Inflammatory macrophage (primary cell): ENCODE measurements at places on chromosomes 7 and 10.

- peak; percentile 86 for DNase-seq
Observed at GRCh38 chr10:133308421-133309099, at the start of the genes TUBGCP2 and ZNF511. Gene TUBGCP2, minus strand, starts transcription at chr10:133308872. Its CDS starts 5,931 bp downstream, at chr10:133302941. Gene ZNF511, plus strand, starts transcription at chr10:133308914. Its CDS starts 30 bp downstream, at chr10:133308944.

DNA sequence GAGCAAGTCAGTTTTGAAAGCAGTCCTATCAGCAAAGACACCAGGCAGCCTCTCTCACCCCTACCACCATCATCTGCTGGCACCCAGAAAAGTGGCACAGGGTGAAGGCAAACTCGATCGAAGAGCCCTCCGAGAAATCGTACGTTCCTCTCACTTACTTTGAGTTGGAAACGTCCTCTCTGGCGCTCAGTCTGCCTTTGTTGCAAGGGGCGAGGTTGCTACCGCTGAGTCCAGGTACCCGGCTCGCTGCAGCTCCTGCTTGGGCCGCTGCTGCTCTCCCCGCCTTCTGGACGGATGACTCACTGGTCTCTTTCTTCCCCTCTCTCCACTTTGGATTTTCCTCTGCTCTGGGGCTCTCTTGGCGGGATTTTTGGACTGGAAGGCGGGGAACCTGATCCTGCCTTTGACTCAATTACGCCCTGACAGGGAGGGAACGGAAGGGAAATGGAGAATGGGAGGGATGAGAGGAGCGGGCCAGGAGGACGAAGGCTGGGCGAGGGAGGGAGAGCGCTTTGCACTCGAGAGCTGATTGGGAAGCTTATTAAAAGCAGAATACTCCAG lies at the start of gene PTN:
PTN (minus strand) TSS at position 453 of the 561 bp plus-strand sequence. CDS start 88,760 bp downstream, outside the sequence.
- DNase-seq = no peak

DNA sequence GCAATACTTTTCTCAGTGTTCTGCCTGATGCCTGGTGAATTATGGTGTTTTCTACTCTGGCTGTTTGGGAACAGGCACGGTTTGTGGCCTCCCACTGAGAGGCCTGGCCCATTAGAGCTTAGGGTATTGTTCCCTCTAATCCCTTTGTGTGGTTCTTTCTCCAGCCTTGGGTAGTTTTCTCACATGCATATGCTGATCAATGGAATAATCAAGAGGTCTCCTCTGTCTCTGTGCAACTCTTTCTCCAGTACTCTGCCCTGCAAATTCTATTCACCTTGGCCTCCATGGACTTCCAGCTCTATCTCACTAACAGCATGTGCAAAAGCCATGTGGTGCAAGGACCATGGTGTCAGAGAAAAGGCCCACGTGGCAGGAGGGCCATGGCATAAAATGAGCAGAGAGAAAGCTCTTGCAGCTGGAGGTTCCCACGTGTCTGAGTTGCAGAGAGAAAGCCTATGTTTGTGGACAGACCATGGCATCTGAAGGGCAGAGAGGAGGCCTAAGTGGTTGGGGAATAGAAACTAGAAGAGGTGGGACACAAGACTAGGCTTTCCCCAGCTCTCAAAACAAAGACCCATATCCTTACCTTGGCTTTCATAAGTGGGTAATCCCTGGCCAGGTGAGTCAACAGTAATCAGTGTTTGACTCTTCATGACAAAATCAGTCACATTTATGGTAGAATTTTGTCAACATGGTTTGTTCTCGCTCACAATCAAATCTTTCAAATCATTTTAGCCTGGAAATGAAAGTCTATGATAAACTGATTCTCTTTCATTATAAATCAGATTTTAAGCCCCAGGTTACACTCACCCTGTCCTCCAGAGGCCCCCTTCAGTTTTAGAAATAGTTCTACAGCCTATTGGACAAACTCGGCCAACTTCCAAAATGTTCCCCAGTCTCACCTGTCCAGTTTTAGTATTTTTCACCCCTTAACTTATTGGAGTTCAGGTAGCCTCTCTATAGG lies 17.3 kb downstream of the OPALIN start:
- no peak for DNase-seq

DNA sequence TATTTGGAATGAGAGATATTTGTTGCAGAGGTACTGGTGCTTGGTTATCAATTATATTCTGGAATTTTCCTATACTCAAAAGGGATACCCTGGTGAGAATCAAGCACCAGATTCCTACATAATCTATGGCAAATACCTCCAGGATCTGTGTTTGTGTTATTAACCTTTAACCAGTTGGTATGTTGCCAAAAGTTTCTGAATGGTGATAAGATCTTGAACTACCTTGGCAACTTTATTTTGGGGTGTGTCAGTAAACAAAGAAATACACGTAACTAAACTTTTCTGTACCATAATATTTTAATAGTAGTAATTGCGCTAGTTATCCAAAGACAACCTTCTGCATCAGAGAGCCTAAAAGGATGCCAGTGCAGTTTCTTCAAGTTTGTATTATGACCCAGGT lies 13.4 kb downstream of the SCIN start:
- no peak for DNase-seq

- DNase-seq = no peak
Observed at GRCh38 chr7:94511718-94512117, 2.1 kb downstream of the CASD1 start.

- no peak for DNase-seq
Observed at GRCh38 chr7:87058744-87059524, 520 bp downstream of the ELAPOR2 start.

GRCh38 chr7:66731986-66732385 lies 8.5 kb upstream of the RABGEF1 start:
- no peak for DNase-seq

DNA sequence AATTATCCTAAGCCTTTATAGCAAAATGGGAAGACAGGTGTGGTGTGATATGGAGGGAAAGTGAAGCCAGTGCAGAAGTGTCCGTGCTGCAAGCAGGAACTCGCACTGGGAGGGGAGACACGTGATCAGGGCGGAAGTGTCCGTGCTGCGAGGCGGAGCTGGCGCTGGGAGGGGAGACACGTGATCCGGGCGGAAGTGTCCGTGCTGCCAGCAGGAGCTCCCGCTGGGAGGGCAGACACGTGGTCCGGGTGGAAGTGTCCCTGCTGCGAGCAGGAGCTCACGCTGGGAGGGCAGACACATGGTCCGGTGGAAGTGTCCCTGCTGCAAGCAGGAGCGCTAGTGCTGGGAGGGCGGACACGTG lies 40.5 kb upstream of the PRKAR1B start:
- DNase-seq = no peak

DNA sequence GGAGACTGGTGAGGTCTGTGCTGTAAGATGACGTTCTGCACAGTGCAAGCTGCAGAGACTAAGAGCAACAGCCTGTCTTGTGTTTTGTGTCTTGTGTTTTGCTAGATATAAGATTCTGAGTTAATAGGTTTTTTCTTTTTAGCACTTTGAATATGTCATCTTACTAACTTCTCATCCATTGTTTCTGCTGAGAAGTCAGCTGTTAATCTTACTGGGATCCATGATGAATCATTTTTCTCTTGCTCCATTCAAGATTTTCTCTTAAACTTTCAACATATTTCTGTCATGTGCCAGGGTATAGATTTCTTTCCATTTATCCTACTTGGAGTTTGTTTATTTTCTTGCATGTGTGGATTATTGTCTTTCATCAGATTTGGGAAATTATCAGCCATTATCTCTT lies 290.3 kb downstream of the CELF2 start:
- DNase-seq = no peak

DNA sequence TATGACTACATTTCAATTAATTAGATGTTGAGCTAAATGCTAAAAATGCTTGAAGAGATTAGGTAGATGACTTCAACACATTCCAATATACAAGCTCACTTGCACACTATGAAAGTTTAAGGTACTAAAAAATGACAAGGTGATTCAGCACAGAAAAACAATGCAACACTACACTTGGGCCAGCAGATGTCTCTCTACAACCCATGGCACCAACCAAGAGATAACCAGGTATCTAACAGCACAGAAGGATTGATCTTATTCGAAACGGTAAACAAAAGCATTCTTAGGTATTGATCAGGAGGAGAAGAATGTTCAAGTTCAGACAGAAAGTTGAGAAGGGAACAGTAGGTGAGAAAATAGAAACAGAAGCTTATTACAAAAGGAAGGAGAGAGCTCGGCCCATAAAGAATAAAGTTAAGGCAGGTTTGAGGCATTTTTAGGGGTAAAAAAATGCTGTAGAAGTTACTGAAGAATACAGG lies 248.2 kb upstream of the KLF14 start:
- peak; percentile 14 for DNase-seq

GRCh38 chr7:159032753-159033472 lies 111.8 kb downstream of the VIPR2 start:
- no peak for DNase-seq

DNA sequence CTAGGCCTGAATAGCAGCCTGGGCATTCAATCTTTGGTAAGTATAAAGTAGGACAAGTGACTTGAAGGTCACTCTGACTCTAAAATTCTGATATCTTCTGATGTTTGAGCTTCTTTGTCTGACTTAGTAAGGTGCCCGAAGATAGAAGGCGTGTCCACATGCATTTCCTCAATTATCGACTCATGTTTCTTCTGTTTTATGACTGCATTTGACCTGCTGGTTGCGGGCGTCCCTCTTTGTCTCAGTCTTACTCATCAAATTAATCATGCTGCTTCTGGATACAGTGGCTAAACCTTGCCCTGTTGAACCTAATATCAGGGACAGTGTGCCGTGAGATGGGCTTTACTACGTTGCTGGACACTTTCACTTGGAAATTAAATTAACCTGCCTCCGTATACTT lies 534.1 kb downstream of the SDK1 start:
- DNase-seq = no peak

- no peak for DNase-seq
Observed at GRCh38 chr10:99880080-99880835, 97.8 kb downstream of the ABCC2 start.

GRCh38 chr10:33193057-33193700 lies 141.3 kb downstream of the NRP1 start:
- peak; percentile 71 for DNase-seq

- no peak for DNase-seq
Observed at GRCh38 chr7:33705333-33705833, 200.0 kb upstream of the BMPER start.

DNA sequence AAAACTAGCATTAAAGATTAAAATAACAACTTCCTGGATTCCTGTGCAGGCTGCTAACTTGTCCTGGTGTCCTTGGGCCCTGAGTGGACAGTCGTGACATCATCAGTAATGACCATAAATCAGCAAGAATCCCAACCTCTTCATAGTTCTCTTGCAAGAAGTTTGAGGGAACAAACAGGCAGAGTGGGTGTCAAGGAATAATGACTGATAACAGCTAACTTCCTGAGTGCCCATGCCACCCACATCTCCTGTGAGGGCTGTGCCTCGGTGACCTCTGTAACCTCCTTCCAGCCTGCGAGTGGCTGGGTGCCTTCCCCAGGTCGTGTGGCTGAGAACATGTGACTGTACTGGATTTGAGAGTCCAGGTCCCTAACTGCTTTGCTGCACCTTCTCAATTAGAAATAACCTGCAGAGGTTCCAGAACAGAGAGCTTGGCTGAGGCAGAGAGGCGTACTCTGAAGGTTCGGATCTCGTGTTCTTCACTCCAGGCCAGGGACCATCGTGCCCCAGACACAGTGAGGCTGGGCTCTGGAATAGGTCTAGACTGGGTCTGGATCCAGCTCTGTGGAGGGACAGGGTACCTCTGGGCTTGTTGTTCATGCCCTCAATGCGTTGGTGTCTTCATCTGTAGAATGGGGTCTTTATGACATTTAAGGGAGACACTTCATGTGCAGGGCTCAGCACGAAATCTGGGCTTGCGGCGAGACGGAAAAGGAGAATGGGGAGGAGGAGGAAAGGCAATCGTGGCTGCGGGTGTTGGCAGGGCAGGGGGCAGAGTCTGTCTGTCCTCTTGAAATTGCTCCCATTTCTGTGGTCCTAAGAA lies 313.1 kb upstream of the ZNF32 start:
- DNase-seq = peak; percentile 83

DNA sequence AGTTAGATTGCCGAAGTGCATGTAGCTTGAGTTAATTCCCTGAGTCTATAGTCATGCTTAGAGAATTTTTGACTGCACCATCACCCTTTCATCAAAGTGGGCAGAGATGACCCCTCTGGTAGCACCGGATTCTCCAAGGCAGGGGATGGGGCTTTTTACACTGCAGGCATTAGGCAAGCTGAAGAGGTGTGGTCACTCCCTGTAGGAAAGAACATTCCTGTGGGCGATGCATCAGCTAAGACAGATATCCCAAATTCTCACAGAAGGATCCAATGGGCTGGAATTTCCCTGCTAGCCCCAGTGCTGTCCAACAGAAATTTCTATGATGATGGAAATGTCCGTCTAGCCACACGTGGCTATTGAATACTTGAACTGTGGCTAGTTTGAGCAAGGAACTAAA lies 118.2 kb downstream of the ADAM12 start:
- no peak for DNase-seq

DNA sequence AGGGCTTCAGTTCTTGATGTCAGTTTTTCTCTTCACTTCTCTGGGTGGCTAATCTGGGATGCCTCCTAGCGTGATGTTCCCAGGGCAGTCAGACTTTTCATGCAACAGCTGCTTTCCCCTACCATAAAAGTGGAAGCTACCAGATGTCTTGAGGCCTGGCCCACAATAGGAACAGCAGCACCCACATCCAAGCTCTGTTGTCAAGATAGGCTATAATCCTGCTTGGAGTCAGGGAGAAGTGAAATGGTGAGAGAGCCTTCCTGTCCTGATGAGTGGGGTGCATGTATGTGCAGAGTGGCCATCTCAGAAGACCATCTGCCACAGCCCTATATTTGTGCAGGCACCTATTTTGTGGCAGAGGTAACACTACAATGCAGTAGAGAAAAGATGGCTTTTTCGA lies 108.0 kb downstream of the HTR5A start:
- DNase-seq = no peak

DNA sequence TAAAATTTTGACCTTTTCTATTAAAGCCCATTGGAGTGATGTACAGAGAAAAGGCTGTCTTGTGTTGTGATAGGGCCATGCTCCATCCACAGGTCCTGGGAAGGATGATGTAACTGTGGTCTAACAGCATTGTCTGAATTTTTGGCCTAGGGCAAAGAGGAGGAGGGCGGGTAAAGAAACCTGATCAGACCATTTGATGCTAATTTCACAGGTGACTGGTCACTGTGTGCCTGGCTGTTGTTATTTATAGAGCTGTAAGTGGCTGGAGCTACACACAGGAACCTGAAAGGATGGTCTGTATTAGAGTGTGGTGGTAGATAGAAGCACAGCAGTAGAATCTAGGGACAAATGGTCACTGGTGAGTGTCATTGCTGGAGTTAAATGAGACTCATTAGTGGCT lies 182.1 kb downstream of the AUTS2 start:
- no peak for DNase-seq

DNA sequence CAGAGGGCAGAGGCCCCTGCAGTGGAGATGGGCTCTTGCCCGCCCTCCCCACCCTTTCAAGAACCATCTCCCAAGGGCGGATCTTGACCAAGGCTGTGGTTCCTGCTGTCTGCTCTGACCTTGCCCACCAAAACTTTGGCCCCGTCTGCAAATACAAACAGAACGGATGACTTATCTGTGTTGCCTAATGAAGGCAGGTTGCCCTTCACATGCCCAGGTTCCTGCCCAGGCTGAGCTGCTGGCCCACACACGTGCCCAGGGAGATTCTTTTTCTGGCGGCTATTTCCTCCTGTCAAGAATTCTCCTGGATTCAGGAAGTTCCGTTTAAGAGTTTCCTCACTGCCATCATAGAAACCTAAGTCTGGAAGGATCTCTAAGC lies 78.3 kb downstream of the PROSER2 start:
- DNase-seq = no peak

- no peak for DNase-seq
Observed at GRCh38 chr7:128893251-128894100, 17.0 kb downstream of the KCP start.
